Tongue (tissue), 3 donors: ENCODE measurements at places on chromosomes 4 and X. TPM values are rescaled to one million over a fixed set of nuclear protein-coding genes. Genes with fewer than 3 reads are reported as not detected.

XAGE1A gene
- not detected for total RNA-seq

PAGE5 gene
- total RNA-seq: not detected

MAGEA2B gene
- total RNA-seq: not detected

ZNF157 gene
- total RNA-seq: 0.92 TPM

BRS3 gene
- not detected for total RNA-seq

LARP7 gene
- 45.4 TPM for total RNA-seq

MAGEE1 gene
- total RNA-seq: 2.7 TPM

CWH43 gene
- total RNA-seq: 0.72 TPM

CRMP1 gene
- 7.3 TPM for total RNA-seq

VCX gene
- not detected for total RNA-seq

DNA sequence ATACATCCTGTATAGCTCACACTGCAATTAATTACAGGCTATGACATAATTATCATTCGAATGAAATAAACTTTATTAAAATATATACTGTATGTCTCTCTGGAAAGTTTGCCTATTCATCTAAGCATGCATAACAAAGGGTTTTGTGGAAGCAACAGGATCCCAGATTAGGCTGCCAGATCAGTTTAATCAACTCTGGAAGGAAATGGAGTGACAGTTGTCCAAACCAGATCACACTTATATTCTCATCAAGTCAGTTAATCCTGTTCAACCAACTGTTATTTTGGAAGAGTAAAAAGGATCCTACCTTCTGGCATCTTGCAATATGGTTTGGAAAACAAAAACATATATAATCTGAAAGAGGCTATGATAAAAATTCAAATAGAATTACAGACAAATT, 312.2 kb downstream of the FAT4 start:
- no peak for DNase-seq

- no peak for DNase-seq
Observed at GRCh38 chr4:57100979-57101651, 9.1 kb downstream of the IGFBP7 start.

DNA sequence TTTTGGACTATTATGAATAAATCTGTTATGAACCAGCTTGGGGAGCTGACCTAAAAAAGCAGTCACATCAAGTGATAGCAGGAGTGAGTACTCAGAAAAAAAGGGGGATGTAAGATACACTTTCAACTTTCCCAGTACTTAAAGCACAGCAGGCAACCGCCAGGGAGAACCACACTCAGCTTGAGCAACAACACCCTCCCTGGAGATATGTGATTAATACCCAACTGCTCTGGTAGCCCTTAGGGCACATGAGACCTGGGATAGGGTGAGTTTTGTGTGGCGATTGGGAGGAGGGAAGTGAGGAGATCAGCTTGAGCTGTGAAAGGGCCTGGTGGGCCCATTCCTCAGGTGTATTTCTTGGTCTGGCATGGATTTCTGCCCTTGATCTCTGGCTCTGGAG, 220.3 kb upstream of the SFRP2 start:
- no peak for DNase-seq

DNA sequence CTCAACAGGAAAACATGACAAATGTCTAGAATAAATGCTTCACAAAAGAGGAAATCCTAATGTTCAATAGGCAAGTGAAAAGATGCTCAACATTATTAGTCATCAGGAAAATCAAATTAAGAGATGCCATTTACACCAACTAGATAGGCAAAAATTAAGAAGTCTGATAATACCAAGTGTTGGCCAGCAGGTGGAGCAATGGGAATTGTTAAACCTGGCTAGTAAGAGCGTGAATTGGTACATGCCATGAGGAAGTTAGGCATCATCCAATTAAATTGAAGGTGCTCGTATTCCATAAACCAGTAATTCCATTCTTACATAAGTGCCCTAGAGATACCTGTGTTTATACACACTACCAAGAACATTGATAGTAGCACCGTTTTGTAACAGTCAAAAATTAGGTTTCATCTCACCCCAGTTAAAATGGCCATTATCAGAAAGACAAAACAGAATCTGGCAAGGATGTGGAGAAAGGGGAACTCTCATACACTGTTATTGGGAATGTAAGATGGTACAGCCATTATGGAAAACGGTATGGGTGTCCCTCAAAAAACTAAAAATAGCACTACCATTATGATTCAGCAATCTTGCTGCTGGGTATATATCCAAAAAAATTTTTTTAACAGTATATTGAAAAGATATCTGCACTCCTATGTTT, 14.0 kb upstream of the ZCCHC18 start:
- DNase-seq: peak; percentile 76

DNA sequence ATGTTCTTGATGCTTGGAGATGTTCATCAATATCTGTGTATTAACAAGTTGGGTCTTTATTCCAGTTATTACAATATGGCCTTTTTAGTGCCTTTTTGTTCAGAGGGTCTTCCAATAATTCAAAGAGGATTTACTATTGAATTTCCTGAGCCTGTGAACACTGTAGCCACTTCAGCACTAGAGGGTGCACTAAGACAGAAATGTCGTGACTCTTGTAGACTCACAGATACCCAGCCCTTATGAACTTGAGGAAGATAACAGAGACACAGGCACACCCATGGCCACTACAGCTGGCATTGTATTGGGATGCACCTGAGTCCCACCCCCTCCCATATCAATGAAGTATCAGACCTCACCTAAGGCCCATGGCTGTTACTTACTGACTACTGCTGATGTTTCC, 54.4 kb upstream of the ACTRT1 start:
- DNase-seq: peak; percentile 5

- DNase-seq: no peak
Observed at GRCh38 chr4:86938771-86939520, 4.1 kb downstream of the AFF1 start.

- DNase-seq: no peak
Observed at GRCh38 chrX:79117078-79117477, 27.4 kb upstream of the GPR174 start.

GRCh38 chr4:105472871-105473323, 965 bp downstream of the PPA2 start:
- DNase-seq: no peak

DNA sequence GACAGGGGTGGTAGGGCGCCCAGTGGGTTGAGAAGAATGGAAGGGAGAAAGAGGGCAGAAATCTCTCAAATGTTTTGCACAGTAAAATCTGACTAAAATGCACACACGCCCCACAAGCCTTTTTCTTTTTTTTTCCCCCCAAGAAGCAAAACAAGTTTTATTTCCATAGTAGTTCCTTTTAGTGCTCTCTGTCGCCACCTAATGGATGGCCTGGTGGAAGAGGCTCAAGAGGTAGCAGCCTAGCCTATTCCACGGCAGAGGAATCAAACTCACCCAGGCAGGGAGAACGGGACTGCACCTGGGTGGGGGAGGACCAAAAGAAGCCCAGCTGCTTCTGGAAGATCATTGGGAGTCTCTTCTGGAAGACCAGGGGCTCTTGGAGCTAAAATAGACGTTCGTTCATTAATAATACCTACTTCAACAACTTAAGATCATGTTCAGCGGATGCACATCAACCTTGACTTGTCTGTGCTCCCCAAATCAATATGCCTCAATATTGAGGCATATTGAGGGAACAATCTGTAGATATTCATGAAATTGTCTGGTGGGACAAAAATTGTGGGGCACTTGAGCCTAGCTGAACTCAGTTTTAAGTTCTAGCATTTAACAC, 31.6 kb upstream of the IRAK1 start:
- DNase-seq: peak; percentile 84

DNA sequence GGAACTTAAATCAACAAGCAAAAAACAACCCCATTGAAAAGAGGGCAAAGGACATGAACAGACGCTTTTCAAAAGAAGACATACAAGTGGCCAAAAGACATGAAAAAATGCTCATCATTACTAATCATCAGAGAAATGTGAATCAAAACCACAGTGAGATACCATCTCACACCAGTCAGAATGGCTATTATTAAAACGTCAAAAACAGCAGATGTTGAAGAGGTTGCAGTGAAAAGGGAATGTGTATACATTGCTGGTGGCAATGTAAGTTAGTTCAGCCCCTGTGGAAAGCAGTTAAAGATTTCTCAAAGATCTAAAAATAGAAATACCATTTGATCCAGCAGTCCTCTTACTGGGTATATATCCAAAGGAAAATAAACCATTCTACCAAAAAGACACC, 22.6 kb downstream of the RTL9 start:
- DNase-seq: no peak

DNA sequence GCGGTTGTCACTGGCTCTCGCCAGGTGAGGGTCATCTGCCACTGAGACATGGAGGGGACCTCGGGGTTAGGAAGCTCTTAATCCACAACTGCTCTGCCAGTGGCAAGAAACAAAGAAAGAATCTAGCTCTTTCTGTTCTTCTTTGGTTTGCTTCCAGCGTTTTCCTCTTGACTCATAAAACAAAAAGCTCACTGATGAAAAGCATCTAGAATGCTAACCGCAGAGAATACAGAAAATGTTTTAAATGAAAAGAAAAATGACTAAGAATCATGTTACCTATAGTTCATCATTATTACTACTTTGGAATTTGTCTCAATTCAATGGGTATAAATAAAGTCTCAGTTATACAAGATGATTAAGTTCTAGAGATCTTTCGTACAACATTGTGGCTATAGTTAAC, 274.8 kb upstream of the TENM3 start:
- DNase-seq: no peak

GRCh38 chrX:131331152-131331551, 42.0 kb upstream of the IGSF1 start:
- DNase-seq: no peak

- peak; percentile 21 for DNase-seq
Observed at GRCh38 chr4:176387571-176387970, 67.8 kb downstream of the SPCS3 start.

DNA sequence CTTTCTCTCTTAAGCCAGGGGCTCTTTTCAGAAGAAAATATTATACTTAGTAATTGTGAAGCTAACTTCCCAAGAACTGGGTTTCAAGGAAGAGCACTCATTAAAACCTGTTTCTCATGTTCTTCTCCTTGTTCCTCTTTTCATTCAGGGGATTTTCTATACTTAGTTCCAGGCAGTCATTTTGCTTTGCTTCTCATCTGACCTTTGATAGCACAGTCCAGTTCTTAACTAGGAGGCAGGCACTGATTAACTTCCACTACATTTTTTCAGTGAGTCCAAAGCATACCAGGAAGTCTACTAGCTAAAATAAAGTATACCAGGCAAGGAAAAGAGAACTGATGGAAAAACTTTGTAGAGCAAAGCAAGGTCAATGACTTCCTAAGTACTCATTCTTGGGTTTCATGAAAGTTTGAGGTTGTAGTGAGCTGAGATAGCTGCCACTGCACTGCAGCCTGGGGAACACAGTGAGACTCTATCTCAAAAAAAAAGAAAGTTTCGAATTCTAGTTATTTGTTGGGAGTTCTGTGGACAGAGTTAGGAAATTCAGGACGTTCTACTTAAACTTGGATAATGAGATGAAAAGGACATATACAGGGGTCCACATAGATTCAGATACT, 190.1 kb upstream of the HS3ST1 start:
- no peak for DNase-seq

DNA sequence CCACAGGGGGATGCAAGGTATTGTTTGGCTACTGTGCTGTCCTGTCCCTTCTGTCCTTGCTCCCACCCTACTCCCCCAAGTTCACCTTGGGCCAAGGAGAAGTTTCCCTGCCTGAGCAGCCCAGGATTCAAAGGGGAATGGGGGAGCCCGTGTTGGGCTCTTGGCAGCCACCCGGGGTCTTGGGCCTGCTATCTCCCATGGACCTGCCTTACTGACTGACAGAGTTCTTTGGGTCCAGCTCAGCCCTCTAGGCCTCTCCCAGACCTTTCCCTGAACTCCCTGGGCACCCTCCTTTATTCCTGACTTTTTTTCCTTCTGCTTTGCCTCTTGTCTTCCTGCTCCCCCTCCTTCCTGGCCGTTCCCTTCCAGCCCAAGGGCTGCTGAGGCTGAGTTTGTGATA, 67.4 kb downstream of the STARD8 start:
- no peak for DNase-seq

DNA sequence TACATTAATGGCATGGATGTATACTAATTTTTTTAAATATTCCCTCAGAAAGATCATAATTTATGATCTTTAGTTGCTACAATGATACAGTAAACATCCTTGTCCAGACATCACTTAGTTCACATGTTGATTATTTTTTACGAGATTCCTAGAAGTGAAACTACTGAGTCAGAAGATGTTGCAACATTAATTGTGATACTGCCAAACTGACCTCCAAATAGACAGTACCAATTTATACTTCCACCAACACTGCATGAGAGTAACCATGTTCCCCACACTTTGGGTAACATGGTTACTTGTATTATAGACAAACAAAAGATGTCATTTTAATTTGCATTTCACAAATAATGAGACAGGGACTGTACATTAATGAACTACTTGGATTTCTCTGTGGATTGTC, 19.6 kb downstream of the RCHY1 start:
- DNase-seq: no peak

- no peak for DNase-seq
Observed at GRCh38 chr4:8731364-8731763, 138.8 kb downstream of the CPZ start.

- DNase-seq: no peak
Observed at GRCh38 chr4:23070848-23071570, 378.3 kb downstream of the GBA3 start.

- DNase-seq: no peak
Observed at GRCh38 chr4:35423104-35423503, 821.2 kb downstream of the ARAP2 start.

DNA sequence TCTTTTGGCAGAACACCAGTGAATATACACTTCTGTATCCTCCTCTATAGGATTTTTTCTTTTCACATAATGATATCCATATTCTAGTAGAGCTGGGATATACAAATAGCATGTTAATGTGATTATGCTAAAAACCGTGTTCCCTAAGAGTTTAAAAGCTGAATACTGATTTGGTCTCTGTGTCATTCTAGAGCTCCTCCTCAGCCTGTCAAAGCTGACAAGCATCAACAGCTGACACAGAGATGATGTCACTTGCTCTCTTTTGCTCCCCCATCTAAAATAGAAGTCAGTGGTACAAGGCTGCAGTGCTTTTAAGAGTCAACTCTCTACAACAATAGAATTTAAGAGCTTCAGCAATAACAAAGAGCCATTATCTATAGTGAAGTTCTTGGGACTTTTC, 17.1 kb upstream of the HERC3 start:
- DNase-seq: peak; percentile 87
